ENCODE measurements at places on chromosomes 1 and 21.
A peak's percentile ranks its signal among the peaks of the same experiment; 100 is the strongest.

- DNase-seq: no peak
Observed at GRCh38 chr1:54167422-54168139, 14.8 kb upstream of the CDCP2 start.

GRCh38 chr1:65904681-65905083, 112.0 kb downstream of the PDE4B start:
- no peak for DNase-seq

GRCh38 chr1:98653123-98653522, 8.4 kb upstream of the SNX7 start:
- no peak for DNase-seq

DNA sequence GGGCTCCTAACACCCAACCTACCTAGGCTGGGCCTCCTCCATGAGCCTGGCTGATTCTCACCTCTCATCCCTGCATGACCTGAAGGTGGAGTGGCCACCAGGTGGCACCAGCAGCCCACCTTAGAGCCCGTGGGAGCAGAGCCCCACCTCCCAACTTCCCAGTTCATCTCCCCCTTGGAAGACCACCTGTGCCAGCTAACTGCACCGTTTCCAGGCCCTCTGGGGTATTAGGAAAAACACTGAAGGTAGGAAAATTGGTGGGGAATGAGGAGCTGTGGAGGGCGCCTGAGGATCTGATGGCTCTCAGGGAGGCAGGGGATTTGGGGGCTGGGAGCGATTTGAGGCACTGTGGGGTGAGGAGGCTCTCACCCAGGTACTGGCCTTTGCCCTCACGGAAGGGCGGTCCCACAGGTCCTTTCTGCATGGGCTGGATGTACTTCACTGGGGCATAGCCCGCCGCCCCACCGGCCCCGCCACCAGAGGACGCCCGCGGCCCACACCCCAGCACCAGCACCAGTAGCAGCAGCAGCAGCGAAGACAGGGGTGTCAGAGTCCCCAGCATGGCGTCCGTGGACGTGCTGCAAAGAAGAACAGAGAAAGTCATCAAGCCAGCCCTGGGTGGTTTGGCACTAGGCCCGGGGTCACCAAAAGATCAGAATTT, 11.1 kb downstream of the ADPRS start:
- peak; percentile 27 for DNase-seq

DNA sequence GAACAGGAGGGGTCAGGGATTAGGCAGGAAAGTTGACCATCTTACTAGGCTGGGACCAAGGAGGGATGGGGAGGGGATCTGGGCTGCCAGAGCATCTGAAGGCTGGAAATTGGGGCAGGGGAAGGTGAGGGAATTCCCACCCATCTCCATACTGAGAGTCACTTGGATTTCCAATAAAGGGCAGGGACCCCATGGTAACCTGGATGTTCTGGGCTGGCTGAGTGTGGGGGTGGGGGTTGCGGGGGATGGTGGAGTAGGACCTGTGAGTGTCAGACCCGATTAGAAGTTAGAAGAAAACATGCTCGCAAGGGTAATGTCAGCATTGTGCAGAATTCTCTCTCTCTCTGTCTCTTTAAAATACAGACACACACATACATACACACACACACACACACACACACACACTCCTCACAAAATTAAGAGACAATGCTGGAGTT, 40.0 kb upstream of the EPS15 start:
- no peak for DNase-seq
